ENCODE measurements at places on chromosomes 7 and 10.

DNA sequence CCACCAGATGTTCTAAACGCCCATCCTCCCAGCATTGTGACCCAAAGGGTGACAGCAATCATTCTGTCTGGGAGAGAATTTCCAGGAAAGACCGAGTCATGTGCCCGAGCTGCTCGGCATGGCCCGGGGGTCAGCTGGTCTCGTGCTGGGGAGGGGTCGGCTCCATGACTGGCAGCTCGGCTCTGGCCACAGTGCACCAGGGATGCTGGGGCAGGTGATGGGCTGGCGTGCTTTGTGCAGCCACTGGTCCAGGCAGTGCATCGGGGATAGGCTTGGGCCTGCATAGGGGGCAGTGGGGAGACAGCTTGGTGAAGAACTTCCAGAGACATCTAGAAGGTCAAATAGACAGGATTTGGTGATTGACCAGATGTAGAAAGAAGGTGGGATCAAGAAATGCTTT is 39.2 kb upstream of the PSMG3 start:
- no peak for DNase-seq

- DNase-seq: no peak
Observed at GRCh38 chr7:83796760-83797159, 147.8 kb upstream of the SEMA3E start.

DNA sequence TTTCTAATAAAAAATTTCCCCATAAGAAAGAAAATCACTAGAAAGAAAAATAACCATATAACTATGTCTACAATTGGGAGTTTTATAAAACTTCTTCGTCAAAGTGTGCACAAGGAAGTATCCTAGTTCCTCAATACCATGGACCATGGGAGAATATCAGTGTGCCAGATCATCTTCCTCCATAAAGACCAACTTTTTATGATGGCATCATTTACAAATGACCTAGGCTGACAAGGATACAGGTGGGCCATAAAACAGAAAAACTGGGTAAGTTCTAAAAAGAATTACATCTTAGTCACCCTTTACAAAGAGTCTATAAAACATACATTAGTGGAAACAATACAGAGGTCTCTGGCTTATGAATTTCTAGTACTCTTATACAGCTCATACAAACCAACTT is 303.2 kb downstream of the DOCK4 start:
- DNase-seq: no peak

DNA sequence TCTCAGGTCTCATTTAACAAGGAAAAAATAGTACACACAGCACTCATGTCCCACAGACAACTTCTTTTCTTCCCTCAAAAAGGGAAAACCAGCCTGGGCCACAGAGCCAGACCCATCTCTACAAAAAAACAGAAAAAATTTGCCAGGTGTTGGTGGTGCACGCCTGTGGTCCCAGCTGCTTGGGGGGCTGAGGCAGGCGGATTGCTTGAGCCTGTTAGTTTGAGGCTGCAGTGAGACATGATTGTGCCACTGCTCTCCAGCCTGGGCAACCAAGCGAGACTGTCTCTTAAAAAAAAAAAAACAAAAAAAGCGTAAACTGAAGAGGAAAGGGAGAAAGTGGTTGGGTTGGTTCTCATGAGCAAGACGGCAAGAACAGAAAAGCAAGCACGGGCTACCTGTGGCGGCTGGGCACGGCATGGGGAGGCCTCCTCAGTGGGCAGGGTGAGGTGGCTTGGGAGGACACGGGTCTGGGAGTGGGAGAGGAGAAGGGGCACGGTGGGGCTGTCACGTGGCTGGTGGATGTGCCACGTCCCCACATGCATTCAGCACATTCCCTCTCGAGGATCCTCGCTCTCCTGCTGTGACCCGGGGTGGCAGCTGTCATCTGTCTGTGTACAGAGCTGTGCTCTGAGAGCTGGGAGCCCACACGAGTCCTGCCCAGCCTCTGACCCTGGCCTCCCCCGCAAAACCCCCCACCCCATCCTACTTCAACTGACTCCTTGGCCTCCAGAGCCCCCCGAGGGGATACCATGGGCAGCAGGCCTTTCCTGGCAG is 219.7 kb downstream of the MLLT10 start:
- no peak for DNase-seq

DNA sequence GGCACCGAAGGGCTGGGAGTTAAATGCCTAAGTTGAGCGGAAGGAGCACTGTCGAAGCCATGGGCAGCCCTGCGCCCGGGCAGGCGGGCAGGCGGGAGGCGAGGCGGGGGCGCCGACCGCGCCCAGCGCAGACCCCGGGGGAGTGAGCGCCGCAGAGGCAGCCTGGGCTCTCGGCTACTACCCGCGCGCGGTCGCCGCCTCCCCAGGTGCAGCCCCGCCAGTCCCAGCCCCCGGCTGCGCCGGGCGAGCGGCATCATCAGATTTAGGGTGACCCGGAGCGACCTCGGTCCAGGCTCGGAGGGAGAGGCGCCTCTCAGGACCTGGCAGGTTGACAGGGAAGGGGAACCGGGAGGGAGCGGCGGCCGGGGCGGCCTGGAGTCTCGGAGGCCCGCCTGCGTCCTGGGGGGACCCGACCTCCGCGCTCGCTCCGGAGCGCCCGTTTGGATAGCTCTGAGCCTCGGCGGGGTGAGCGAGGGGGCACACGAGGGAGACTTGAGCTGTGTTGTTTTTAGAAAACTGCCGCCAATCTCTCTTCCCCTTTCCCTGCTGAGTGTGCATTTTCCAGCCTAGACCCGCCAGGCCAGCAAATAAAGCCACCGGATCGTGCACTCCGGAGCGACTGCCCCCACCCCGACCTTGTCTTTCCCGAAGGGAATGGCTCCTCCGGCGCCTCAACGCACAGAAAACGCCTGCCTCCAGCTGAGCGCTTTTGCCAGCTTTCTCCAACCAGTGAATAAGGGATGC is 2.3 kb upstream of the NRP1 start:
- DNase-seq: no peak
